ENCODE measurements at places on chromosomes 13 and 19. TPM values are rescaled to one million over a fixed set of nuclear protein-coding genes. Genes with fewer than 3 reads are reported as not detected.

GRCh38 chr19:33241530-33242101, 16.0 kb upstream of the SLC7A10 start:
- H3K27me3 ChIP-seq: peaks cover 5% of the 10 kb centered on the region
- no peaks in the 10 kb centered on the region for H3K36me3 ChIP-seq
- no peaks in the 10 kb centered on the region for H3K4me1 ChIP-seq
- no peak for DNase-seq
- H3K4me3 ChIP-seq: no peak overlapping the region

- H3K36me3 ChIP-seq: peaks cover 7% of the 10 kb centered on the region
- DNase-seq: peak; percentile 78
- H3K27ac ChIP-seq: peak overlapping the region; percentile 96
- H3K27me3 ChIP-seq: peaks cover 3% of the 10 kb centered on the region
- H3K4me3 ChIP-seq: peak overlapping the region; percentile 74
These were observed 32.8 kb downstream of the TMEM161A start for GRCh38 chr19:19105365-19106055.

LYPD3 gene
- 4.4 TPM for total RNA-seq

GRCh38 chr19:35106291-35106583, 9.4 kb upstream of the FXYD3 start:
- DNase-seq: no peak
- H3K4me3 ChIP-seq: no peak overlapping the region
- H3K27me3 ChIP-seq: no peaks in the 10 kb centered on the region
- no peak overlapping the region for H3K27ac ChIP-seq
- H3K4me1 ChIP-seq: peaks cover 2% of the 10 kb centered on the region
- no peaks in the 10 kb centered on the region for H3K36me3 ChIP-seq

ZSCAN5B gene
- total RNA-seq: not detected

GRCh38 chr13:101453784-101454201, 1.3 kb downstream of the ITGBL1 start:
- peaks cover 8% of the 10 kb centered on the region for H3K4me1 ChIP-seq
- no peaks in the 10 kb centered on the region for H3K36me3 ChIP-seq
- no peak overlapping the region for H3K27ac ChIP-seq
- DNase-seq: no peak
- no peak overlapping the region for H3K4me3 ChIP-seq

- peaks cover 27% of the 10 kb centered on the region for H3K4me1 ChIP-seq
- no peaks in the 10 kb centered on the region for H3K27me3 ChIP-seq
- no peak for DNase-seq
- H3K27ac ChIP-seq: peak overlapping the region; percentile 22
- no peaks in the 10 kb centered on the region for H3K36me3 ChIP-seq
These were observed 256.9 kb downstream of the DLEU7 start for GRCh38 chr13:50586414-50587083.

- H3K4me1 ChIP-seq: peaks cover 38% of the 10 kb centered on the region
- DNase-seq: no peak
- no peaks in the 10 kb centered on the region for H3K27me3 ChIP-seq
These were observed 237.5 kb downstream of the COG6 start for GRCh38 chr13:39892721-39893685.

NXNL1 gene
- not detected for total RNA-seq

GRCh38 chr13:28867564-28867963, 47.4 kb downstream of the MTUS2 start:
- no peaks in the 10 kb centered on the region for H3K36me3 ChIP-seq
- peaks cover 8% of the 10 kb centered on the region for H3K4me1 ChIP-seq
- no peak overlapping the region for H3K4me3 ChIP-seq
- H3K27me3 ChIP-seq: peaks cover 36% of the 10 kb centered on the region

Measured in mesothelial cell of epicardium (in vitro differentiated cells).